ENCODE measurements at places on chromosomes 16 and 17.

- no peak for DNase-seq
These were observed 2.9 kb downstream of the ARSG start for GRCh38 chr17:68294196-68294555.

DNA sequence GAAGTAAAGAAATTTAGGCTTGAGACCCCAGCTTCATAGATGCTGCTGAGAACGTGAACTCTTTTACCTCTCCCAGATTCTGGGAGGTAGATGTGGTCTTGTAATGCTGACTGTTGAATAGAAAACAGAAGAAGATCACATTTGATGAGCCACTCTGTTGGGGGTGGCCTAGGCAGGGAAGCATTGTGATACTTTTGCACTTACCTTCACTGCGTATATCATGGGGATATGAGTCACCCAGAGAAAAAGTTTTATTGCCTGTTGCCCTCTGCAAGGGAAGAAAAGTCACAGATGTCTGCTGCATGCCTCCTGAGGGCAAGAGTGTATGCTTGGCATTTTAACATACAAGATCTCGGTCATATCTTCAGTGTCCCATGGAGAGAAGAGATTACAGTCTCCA is 365.4 kb downstream of the SNX29 start:
- DNase-seq, result no peak

DNA sequence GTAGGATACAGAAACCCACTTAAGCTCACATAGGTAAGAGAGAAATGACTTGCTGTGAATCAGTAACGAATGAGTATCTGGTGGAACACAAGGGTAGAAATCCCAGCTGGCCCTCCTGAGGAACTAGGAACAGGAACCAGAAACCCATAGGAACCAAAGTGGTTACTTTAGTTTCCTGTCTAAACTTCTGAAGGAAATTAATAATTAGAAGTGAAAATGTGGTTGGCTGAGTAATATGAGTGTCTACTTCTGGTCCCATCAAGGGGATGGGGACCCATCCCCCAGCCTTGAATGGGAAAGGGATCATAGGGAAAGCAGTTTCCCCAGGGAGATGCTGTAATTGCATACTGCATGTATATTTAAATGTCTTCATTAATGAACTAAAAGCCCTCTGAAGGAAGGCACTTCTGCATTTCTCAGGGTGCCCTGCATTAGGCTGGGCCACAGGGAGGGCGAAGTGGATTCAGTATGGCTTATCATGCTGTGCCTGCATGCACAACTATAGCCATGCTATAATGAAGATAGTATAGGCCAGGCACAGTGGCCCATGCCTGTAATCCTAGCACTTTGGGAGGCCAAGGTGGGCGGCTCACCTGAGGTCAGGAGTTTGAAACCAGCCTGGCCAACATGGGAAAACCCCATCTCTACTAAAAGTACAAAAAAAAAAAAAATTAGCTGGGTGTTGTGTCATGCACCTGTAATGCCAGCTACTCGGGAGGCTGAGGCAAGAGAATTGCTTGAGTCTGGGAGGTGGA is 45.6 kb downstream of the CYB5B start:
- no peak for DNase-seq

- DNase-seq, result no peak
These were observed 1404.1 kb downstream of the CDH11 start for GRCh38 chr16:63717806-63718205.

GRCh38 chr16:30490210-30490609 is 17.7 kb downstream of the ITGAL start:
- DNase-seq, result no peak

DNA sequence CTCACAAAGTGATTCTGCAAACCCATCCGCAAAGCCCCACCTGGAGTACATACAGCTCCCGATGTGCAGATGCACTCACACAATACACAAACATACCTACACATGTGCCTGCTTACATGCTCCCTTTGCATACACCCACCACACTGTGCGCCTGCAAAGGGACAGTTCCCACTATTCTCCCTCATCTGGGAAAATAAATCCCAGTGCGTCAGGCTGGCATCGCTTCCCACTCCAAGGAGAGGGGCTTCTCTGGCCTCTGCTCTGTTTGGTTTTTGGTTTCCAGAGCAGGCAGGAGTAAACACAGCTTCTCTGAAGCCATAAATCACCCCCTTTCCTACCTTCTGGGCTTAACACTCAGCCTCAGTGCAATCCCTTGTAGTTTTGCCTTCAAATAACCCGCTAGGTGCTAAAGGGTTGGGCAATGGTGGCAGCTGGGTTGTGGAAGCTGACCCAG is 14.7 kb downstream of the HOXB4 start:
- no peak for DNase-seq

GRCh38 chr17:28178800-28179199 is 136.3 kb downstream of the NLK start:
- DNase-seq, result no peak

GRCh38 chr16:648071-648780 is 939 bp upstream of the WDR90 start:
- DNase-seq, result no peak

DNA sequence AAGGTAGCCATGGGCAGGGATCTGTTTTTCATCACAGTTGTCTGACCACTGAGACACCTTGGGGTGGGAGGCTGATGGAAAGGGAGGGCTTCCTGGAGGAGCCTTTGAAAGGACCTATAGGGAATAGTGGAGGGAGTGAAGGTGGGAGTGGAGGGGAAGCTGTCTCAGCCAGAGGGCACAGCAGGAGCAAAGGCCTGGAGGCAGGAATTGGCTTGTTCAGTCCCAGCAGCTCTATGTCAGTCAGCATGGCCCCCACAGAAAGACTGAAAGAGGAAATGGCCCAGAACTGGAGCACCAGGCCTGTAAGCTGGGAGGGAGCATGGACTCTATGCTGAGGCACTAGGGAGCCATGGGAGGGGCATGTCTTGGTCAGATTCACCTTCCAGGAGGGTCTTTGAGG is 12.8 kb upstream of the CBFB start:
- DNase-seq, result no peak

DNA sequence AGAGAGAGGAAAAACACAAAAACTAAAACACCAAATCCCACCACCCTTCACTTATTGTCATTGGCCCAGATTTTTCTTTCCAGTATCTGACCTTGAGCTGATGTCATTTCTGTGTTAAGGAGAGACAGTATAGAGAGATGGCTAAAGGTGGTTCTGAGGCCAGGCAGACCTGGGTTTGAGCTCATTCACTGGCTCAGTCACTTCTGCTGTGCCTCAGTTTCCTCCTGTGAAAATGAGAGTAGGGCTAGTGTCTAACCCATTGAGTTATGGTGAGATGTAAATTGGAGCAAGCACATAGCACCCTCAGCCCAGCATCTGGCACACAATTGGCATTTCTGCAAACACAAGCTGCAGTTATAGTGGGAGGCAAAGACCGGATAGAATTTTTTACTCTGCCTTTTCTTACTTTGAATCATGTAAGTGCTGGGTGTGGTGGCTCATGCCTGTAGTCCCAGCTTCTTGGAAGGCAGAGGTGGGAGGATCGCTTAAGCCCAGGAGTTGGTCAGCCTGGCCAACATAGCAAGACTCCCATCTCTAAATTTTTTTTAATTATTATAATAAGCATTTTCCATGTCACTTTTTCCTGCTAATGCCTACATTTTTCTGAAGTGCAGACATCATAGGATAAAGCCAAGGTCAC is 6.4 kb upstream of the KIFC3 start:
- DNase-seq, result no peak
